Activated T-cell treated with anti-CD3 and anti-CD28 coated beads, Interleukin-2, amount 50 U/mL, for 48 hours (primary cell): ENCODE measurements at places on chromosomes 4 and X.

DNA sequence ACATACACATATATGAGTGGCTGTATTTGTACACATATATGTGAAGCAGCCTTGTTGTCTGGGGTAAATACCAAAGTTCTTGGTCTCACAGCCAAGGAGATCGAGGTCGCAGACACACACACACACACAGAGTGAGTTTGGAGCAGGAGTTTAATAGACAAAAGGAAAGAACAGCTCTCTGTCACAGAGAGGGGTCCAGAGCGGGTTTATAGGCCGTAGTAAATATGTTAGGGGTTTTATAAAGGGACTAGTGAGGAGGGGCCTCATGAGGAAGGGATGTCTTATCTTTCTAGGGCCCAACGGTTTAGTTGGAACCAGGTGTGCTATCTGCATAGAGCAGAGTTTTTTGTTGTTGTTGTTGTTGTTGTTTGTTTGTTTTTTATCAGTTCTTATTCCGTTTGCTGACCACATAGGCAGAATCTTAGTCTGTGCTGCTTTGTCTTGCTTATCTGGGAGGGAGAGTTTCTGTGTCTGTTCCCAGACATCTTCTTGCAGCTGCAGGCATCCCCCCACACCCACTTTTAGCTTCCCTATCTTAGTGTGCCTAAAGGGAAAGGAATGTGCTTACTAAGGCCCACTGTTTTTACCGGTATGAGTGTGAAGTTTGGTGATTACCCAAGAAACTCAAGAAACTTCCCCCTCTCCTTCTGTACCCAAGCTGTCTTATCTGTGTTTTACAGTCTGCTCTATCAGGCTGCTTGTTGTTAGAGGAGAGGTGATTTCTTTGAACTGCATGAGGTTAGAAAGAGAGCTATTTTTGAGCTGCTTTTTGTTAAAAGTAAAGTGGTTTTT, 91.9 kb downstream of the TENT5D start:
- no peak for DNase-seq

DNA sequence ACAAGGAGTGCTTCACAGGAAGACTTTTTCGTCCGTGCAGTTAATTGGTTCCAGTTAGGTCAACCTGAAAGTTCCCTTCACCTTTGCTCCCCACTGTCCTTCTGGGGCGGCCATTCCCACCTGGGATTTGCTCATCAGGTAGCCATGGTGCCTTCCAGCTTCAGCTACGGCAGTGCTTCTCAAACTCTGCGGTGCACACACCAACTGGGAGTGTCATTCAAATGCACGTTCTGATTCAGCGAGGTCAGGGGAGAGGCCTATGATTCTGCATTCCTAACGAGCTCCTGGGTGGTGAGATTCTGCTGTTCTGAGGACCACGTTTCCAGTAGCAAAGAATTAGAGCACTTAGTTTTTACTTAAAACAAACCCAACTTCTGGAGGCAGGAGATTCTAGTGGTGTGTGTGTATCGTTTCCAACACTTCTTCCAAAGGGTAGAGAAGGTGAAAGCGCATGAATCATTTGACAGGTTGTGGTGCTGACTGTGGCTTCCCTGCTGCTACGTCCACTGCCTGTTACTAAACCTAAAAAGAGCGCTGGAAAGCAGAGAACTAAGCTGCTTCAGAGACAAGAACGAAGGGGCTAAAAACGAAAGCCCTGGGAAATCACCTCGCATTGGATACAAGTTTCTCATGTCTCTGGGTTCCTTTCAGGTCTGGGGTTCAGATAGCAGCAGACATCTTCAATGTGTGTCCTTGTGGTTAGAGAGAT, 4.7 kb upstream of the HELT start:
- DNase-seq: no peak

DNA sequence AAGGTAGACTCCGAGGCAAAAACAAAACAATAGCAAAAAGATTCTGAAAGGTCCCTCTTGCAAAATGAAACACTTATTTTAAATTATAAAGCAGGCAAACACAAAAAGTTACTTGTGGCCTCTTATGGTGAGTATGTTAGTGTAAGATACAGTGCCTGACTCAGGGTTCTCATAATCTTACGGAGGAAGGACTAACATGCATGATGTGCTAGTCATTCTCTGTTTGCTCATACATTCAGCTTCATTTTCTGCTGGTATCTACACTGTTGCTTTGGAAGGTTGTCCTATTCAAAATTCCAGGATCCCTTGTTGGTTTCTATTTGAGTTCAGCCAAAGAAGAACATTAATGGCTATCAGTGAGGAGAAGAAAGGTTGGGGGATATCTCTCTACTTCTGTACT, 249.1 kb upstream of the FAM47A start:
- DNase-seq: no peak

- no peak for DNase-seq
Observed at GRCh38 chrX:145825896-145826295, 8.3 kb downstream of the SLITRK2 start.

- no peak for DNase-seq
Observed at GRCh38 chrX:22220941-22221340, 51.8 kb upstream of the CBLL2 start.

GRCh38 chr4:123340381-123340701, 56.3 kb upstream of the SPRY1 start:
- no peak for DNase-seq

DNA sequence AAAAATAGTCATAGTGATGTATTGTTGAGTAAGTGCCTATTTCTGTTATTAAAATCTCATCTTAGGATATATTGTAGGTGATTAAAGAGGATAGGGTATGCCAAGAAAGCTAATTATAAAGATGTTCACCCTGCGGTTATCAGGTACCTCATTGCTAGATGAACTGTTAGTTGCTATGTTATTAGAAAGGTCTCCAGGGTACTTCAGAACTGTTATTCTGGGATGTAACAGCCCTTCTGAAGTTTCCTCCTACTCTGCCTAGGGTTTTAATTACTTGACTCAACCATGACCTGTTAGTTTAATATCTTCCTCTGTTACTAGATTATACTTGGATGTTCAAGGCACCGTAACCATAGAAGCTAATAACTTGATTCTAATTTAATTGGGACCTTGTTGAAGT, 15.4 kb downstream of the TMPRSS11E start:
- no peak for DNase-seq

DNA sequence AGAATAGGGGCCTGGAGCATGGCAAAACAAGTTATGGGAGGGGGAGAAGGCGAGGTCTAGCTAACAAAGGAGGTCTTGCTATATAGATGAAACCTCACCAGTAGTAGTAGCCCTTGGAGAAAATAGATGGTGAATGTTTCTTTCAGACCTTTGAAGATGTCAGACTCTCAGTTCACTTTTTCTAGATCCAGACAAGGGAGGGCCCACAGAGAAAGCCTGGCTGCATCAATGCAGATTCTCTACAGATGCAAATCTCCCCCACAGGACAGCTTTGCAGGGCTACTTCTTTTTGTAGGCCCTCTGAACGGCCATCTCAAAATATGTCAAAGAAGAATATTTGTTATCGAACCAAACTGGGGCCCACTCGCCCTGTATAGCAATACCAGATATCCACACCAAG, 159.7 kb downstream of the ANK2 start:
- DNase-seq: no peak

- DNase-seq: no peak
Observed at GRCh38 chrX:151902813-151903591, 9.7 kb upstream of the MAGEA4 start.

DNA sequence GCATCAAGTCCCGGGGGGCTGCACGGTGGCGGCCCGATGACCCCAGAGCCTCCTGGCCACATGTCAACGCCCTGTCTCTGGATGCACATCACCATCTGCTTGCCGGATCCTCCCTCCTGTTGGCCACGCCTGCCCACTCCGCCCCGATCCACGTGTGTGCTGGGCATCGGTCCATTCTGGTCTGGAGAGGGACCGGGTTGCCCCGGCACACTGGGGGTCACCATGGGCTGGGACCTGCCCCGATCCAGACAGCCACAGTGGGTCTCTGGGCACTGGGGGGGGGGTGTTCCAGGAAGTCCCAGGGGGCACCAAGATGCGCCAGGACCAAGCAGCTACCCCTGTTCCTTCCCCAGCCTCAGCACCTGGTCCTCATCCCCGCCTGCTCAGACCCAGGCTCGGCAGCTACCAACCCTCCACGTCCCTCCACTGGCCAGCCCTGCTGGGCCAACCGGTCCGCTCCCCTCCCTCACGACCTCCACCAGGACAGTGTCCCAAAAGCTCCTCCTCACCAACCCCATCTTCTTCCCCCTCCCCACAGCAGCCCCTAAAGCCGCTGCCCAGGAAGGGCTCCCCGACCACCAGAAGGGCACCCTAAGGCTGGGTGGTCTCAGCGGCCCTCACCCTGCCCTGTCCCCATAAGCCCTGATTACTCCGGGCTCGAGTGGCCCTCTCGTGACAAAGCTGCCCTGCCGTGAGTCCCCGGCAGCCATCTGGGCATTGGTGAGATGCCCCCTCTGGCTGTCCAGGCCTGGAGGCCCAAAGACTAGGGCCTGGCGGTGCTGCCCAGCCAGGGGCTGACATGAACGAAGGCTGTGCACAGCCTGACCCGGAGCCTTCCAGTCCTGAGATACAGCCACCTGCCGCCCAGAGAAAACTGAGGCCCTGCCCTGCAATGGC, 4.6 kb downstream of the CTBP1 start:
- DNase-seq: no peak

DNA sequence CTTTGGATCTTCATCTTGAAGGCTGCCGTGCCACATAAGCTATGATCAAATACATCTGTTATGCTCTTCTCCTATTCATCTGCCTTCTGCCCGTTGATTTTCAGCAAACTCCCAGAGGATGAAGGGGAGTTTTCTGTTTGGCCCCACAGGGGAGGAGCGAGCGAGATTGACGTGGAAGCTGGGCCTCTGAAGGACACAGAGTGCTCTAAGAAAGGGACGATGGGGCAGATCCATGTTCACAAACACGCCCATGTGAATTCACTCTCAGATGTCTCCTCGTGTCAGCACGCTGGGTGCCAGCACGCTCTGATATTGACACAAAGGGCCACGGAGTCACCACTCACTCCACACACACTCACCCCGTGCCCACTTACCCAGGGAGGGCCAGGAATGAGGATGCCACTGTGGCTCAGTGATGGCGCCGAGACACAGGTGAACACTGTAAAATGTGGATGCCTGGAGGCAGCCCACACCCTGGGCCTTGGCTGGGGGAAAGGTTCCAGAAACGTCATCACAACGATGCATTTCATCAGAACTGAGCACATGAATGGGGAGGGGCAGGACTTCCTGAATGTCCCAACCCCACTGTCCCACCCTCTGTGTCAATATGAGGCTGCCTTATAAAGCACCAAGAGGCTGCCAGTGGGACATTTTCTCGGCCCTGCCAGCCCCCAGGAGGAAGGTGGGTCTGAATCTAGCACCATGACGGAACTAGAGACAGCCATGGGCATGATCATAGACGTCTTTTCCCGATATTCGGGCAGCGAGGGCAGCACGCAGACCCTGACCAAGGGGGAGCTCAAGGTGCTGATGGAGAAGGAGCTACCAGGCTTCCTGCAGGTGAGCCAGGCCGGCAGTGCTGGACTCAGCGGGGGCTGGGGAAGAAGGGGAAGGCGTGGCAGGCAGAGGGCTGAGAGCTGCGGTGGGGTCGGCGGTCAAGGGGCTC, at the start of gene S100P:
Gene S100P, plus strand, starts transcription at position 648 of the 946 bp plus-strand sequence. Its CDS starts 55 bp downstream, at position 703.
- no peak for DNase-seq
